ENCODE measurements at places on chromosomes 11 and 22.

DNA sequence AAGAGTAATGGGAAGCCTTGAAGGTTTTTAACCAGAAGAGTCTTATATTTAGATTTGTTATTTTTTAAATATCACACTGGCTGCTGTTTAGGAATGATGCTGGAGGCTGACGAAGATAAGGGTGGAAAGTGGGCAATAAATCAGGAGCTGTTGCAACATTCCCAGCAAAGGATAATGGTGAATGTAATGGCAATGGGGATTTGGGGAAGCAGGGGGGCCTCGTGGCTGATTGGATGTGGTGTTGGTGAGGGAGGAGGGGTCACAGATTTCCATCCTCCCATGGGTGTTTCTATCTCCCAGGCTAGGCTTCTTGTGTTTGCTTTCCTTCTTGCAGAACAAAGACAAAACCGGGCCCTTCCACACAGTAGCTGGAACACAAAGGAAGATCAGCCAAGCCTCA lies 80.8 kb downstream of the PIWIL4 start:
- DNase-seq: no peak

DNA sequence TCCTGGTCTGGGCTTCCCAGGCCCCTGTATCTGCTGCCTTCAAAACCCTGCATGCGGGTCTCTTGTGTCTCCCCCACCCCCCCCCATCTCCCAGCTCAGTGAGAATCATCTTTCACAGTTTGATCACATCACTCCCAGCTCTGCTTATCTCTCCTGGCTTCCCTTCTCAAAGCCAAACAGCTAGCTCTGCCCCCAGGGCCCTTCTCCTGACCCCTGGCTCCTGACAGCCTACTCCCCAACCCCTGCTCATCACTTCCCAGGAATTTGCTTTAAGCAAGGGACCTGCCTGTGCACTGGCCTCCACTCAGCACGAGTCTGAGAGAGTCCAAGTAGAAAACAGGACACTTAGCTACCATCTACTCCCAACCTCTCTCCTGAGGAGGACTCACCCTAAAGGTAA lies 342.7 kb downstream of the TENM4 start:
- no peak for DNase-seq

DNA sequence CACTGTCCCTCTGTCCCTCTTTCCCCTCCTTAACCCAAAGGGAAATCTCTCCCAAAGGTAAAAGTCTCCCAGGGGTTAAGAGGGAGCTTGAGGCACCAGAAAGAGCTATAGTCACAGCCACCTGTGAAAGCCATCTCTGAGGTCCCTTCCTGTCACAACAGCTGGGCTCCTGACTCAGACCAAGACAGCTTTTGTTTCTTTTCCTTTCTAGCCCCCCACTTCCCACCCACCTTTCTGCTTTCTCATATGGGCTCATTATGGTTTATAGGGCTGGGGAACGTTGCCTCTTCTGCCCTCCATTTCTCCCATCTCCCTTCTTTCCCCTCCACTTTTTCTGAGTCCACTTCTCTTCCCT lies 19.1 kb downstream of the MIF start:
- no peak for DNase-seq

GRCh38 chr11:80163011-80163410 lies 722.2 kb upstream of the TENM4 start:
- DNase-seq: no peak

DNA sequence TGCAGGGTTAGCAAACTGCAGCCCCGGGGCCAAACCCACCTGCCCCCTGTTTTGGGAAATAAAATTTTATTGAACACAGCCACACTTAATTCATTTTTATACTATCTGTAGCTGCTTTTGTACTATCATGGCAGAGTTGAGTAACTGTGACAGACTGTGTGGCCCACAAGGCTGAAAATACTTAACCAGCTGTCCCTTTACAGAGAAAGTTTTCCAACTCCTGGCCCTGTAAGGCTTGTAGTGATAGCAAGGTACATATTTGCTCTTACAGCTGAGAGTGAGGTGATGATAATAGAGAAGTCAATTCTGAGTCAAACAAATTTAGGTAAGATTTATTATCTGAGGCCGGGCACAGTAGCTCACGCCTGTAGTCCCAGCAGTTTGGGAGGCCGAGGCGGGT lies 87.4 kb upstream of the SLC6A5 start:
- DNase-seq: no peak

GRCh38 chr11:113494021-113494420 lies 18.8 kb upstream of the DRD2 start:
- DNase-seq: no peak

DNA sequence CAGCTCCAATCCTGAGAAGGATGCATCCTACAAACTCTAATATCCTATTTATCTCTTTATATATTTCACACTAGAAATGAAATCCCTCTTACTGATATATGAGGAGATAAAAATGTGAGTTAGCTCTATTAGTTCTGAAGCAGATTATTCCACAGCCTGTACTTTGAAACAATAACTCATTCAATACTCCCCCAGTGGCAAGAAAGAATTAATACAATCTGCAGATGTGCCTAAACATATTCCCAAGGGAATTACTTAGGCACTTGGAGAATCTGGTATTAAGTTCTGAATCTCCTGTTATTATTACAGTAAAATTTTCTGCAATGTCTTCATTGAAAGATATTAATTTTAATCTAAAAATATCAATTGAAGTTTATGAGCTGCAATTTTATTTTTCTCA lies 59.4 kb downstream of the DDI1 start:
- no peak for DNase-seq

GRCh38 chr11:96481204-96481603 lies 91.4 kb downstream of the JRKL start:
- DNase-seq: no peak

- no peak for DNase-seq
These were observed 71.6 kb upstream of the BLID start for GRCh38 chr11:122187373-122188165.

- no peak for DNase-seq
These were observed 17.3 kb downstream of the TRPM5 start for GRCh38 chr11:2426826-2427521.

- no peak for DNase-seq
These were observed 131.7 kb downstream of the MICAL2 start for GRCh38 chr11:12241971-12242672.

DNA sequence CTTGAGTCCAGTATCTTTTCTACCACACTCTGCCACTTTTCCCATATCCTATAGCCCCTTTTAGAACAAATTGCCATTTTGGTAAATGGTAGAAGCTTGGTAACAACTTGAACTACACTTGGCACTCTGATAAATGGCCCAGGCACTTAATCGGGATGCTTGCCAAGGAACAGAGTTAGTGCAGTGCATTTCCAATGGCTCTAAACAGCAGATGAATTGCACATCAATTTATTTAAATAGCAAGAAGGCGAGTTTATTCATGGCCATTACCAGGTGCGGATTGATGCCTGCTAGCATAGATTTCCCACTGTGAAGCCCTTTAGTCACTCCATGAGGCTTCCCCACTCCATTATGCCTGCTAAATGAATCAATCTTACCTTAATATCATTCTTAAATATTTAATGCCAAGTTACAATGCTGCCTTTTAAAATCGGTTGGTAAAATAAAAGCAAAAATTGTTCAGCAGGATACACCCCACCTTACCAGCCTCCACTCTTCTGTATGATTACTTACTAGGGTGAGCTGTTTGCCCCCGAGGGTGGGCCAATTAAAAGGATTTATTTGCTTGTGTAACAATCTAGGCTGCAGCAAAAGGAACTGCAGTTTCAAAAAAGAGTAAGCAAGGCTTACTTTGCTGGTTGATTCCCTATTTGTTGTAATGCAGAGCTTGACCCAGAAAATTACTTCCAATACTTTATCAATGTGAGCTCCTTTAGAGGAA lies 136.0 kb upstream of the ARHGAP42 start:
- DNase-seq: no peak

GRCh38 chr11:110453684-110454354 lies 24.1 kb downstream of the FDX1 start:
- DNase-seq: no peak

- DNase-seq: no peak
These were observed 25.7 kb upstream of the CDC42EP2 start for GRCh38 chr11:65288706-65289536.

GRCh38 chr11:12871241-12871640 lies 137.9 kb upstream of the RASSF10 start:
- DNase-seq: no peak

DNA sequence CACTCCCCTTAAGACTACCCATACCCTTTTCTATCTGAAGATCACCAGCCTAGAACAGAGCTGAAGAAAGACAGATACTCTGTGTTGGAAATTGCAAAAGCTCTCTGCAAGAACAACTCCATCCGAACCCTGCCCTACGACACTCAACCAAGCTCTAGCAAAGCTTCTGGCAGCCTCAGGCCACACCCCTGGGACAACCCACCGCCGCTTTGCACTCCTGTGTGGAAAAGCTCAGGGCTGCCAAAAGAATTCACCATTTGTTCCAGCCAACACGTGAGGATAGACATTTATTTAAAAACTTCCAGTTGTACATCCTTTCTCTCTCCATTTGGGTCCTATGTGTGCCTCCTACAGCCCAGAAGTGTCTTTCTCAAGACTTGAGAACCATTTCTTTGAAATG lies 62.4 kb upstream of the CD5 start:
- no peak for DNase-seq

- DNase-seq: no peak
These were observed 111.8 kb downstream of the SNX19 start for GRCh38 chr11:130804306-130805076.

- DNase-seq: no peak
These were observed 206.8 kb upstream of the CADM1 start for GRCh38 chr11:115710980-115711379.

GRCh38 chr11:76231121-76231738 lies 24.9 kb upstream of the WNT11 start:
- no peak for DNase-seq

- DNase-seq: no peak
These were observed 20.2 kb downstream of the RTN4RL2 start for GRCh38 chr11:57480409-57481137.

Data from omental fat pad (tissue), 4 donors.